NCI-H460 (cell line): ENCODE measurements at places on chromosomes 7 and 10.

DNA sequence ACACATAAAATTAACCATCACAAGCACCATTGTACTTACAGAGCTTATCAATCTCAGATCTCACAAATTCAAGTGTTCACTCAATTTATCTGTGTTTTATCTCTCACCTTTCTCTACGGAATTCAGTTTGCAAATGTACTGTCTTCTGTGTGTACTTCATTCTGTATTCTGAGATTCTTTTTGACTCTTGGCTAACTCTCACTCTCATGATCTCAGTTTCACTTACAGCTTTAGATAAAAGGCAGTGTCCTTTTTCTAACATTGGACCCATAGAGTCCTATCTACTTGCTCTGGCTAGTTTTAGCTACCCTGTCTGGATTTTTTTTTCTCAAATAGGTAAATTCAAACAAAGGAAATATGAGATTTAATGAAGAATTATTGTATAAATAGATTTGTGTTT is 176.0 kb downstream of the CCDC7 start:
- DNase-seq = no peak

GRCh38 chr10:113899952-113900598 is 45.6 kb downstream of the NHLRC2 start:
- DNase-seq = no peak

DNA sequence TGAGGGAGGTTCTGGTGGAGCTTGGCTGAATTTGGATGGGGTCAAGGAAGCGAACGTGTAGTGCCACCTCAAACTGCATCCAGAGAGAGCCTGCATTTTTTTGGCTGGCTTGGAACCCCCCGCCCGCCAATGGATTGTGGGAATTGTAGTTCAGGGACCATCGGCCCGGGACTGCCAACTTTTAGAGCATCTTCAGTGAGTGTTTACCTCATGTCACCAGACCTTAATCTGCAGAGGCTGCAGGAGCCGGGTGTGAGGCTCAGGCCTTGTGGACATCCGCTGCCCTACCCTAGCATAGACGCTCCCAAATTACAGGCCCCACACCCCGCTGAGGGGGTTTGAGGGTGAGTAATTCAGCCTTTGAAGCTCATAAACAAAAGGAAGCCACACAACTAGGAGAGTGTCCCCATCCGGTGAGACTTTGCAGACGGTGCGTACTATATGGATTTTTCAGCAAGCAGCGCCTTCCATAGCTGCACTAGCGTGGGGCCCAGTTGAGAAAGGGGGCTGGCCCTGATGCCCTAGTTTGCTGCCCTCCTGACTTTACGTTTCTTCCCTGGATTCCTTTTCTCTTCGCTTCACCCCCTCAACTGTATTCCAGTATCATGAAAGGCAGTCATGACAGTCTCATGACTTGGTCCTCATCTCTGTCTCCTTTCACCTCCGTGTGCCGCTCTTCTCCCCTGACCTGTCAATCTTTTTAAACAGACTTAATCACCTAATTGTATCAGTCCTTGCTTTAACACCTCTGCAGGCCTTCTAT is 717 bp downstream of the CNPY4 start:
- DNase-seq = peak; percentile 48

DNA sequence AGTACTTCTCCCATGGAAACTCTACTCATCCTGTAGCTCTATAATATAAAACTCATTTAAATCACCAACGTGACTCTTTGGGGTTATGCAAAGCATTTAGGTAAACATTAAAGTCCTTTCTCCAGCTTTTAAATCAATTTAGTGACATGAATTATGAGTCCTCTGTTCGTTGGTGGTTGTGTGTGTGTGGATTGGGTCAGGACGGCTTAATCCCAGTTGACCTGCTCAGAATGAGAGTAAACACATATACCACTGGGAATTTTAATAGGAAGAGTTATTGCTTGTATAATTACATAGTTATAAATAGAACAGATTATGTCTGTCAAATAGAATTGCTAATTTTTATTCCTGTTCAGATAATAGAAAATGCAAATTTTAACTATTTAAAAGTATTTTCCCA is 30.7 kb upstream of the ADCY1 start:
- no peak for DNase-seq

DNA sequence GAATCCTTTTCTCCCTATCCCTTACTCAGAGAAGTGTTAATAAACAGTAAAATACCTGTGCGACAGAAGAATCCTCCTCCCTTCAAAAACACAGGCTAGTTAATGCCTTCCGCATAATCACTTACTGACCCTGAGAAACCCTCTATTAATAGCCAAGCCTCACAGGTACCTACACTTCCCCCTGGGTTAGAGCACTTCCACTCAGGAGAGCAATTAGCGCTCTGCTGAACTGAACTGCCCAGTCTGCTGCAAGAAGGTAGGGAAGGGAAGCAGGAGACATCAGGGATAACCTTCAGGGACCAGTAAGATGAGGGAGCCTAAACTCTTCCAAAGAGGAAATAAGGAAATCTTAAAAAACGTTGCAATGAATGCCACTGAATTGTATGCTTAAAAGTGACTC is 39.6 kb downstream of the KIAA1549 start:
- no peak for DNase-seq

GRCh38 chr7:137757146-137757925 is 89.4 kb downstream of the DGKI start:
- DNase-seq = no peak

DNA sequence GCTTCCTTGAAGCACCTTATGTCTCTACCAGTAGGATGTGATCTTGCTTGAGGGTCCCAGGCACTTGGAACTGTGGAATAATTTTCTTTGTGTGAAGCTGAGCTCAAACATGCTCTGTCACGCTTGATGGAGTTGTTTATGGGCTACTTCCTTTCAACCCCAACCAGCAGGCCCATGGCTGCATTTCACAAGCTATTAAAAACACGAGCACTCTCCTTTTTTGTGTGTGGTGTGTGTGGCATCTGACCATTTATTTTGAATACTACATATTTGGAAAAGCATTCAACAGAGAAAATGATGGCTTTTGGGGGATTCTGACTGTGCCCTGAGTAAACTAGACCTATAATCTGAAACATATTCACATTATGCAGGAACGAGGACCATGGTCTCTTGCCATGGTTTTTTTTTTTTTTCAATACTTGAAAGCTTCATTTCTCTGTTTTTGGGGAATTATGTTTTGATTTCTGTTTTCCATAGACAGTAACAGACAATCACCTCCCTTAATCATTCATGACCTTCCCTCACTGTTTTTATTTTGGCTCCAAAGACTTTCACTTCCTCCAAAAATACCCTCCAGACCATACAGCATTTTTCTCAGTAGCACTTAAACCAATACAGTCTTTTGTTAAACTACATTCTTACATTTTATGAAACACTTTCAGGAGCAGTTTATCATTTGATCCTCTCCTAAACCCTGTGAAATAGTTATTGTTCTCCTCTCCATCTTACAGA is 233.6 kb upstream of the BMPER start:
- DNase-seq = no peak

GRCh38 chr7:74606909-74607510 is 50.5 kb upstream of the GTF2I start:
- DNase-seq = no peak
